Retina (tissue), 1 donor: ENCODE measurements at places on chromosomes 16 and 17.

DNA sequence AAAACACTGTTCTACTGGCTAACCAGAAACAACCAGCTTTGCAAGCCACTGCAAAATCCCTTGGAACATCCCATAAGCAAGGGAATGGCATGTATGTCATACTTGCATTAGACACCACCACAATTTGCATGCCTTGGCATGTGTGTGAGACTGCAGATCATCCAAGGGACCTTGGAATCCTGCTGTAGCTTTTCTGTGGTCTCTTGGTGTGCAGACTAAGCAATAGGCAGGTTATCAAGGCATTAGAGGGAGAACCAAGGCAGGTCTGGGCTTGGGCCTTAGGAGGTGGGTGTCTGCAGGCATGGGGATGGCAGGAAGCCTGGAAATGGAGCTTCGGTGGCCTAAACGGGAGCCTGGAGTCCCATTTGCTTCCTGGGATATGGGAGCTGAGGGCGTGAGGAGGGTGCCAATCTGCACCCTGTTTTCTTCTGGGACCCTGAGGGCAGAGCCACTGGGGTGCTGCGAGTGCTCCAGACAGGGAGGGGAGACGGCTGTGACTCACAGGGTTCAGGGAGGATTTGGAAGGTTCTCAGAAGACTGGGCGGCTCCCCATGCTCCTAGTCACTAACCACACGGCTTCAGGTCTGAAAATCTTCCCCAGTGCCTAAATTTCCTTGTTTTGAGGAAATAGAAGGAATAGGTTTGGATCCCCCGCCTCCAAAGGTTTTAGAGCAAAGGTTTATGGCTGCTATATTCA is 36.6 kb downstream of the FAM20A start:
- DNase-seq, result no peak

DNA sequence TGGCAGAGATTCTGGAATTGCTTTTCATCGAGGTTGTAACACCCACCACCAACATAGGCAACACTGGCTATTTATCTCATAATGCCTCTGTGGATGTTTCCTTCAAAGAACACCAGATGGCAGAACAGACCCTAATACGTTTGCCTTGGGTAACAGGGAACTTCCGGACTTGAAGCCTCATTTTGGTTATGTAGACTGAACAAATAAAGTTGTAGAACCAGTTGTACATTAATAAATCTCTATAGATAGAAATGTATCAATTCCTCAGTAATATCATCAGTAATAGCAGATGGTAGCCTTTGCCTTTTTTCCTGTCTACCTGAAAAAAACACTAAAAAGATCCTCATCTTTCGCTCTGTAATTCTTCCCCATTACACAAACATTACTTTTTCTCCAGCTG is 25.9 kb upstream of the APOH start:
- peak; percentile 51 for DNase-seq

DNA sequence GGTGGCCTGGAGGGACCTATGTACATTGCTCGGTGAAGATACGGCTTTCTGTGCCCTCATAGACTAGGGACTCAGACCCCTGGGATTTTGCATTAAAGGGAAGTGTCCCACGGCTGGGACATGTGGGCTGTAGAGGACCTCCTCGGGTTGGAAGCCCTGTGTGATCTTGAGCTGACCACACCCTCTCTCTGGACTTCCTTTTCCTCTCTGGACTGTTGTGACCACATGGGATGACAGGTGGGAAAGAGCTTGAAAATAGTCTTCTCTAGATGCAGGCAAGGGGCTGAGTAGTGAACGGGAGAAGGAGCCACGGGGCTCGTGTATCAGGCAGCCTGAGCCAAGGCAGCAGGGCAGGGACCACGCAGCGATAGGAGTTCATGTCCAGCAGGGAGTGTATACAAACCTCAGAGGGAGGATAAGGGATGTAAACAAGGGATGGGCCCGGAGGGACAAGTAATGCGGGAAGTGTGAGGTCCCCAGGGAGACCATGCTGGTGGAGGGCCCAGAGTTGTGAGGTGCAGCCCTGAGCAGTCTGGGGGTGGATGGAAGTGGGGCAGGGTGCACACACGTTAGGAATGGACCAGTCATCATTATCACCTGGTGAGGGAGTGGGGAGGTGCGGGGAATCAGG is 4.5 kb upstream of the SLC4A1 start:
- DNase-seq, result no peak

DNA sequence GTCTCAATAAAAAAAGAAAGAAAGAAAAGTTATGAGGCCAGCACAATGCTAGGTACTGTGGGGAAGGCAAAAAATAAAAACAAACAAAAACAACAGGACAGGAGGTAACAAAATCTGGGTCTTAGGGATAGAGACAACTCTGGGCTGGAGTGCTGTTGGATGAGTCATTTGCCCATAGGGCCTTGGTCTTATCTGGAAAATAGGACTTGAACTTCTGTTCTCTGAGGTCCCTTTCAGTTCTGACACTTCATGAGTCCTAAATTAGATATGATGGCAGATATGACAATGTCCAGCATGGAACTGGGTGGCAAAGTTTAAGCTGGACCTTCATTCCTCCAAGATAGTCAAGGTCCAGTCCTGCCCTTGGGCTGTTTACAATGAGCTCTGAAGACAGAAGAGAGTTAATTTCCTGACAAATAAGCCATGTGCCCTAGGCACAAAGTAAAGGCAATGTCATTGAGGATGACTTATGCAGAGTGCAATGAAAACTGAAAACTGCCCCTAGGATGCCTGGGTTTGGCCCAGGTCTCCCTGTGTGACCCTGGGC is 8.9 kb upstream of the HDAC5 start:
- no peak for DNase-seq

- DNase-seq, result no peak
These were observed 32.7 kb downstream of the ZNF207 start for GRCh38 chr17:32382526-32383223.

GRCh38 chr17:72872396-72872795 is 220.1 kb downstream of the SLC39A11 start:
- no peak for DNase-seq

DNA sequence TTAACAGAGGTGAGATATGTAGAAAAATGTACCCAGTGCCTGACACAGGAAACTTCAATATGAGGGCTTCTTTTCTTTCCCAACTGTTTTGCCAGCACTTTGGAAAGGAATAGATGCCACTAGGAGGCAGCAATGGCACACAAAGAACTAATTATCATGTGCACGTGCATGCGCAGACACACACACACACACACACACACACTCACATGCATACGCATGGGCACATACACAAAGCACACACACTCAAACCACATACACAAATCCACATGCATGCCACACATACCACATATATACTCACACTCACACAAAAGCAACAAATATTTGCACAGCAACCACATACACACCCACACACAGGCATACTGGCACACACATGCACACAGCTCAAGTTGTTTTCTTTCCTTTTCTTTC is 8.8 kb upstream of the CEP112 start:
- DNase-seq, result peak; percentile 72

DNA sequence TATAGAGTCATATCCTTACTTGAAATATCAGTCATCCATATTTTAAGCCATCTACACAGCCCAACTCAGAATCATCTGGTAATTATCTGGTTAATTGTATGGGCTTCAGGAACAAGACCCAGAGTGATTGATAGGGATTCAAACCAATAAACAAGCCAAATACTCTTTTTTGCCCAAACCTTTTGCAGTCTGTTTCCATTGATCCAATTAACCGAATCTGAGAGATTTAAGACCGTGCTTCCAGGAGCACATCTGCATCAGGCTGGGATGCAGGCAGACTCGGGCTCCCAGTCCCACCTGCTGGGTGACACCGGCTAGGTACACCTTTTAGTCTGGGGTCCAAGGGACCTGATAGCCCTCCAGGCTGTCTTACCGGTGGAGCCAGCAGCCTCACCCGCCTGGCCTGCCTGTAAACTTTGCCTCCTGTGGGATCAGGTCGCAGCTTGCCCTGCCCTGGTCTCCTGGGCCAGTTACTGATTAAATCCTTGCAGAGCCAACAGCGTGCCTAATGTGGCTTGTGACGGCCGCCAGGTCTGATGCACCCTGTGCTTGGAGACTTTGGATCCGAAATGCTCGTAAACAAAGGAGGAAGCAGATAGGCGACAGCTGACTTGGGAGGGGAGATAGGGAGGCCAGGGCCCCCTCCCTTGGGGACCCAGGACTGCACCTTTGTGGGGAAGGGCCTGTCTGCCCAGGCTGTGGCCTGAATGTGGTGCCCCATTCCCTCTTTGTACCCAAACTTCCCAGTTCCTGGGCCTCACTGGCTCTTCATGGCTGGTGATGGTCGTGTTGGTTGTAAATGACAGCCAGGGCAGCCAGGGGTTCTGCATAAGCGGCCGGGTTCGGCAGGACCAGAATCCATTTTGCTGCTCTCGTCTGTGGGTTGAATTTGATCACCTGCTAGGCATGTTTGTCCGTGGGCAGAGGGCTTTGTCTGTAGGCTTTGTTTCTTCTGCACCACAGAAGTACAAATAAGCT is 3.8 kb downstream of the CMIP start:
- peak; percentile 42 for DNase-seq

DNA sequence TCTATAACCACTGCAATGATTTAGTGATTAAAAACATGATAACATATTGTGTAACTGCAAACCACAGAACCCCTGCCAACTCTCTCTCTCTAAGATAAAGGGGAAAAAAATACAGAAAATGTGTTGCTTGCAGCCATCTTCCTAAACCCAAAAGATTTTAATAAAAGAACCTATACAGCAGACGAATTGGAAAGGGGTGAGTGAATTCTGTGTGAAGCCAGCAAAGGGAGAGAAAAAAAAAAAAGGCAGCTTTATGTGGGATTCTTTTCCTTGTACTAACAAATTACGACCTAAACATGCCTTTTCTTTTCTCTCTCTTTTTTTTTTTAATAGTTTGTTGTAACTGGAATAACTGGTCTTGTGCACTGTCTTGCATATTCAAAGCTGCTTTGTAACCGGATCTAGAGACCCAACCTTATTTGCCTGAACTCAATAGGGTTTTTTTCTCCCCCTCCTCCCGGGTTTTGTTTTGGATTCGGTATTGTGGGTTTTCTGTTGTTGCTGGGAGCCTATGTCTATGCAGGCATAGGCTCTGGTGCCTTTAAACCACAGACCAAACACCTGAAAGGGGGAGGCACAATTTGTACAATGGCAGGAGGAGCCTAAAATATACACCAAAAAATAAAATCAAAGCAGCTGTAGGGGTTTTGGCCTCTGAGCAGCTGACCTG is 7.0 kb upstream of the ZFHX3 start:
- DNase-seq, result peak; percentile 27

DNA sequence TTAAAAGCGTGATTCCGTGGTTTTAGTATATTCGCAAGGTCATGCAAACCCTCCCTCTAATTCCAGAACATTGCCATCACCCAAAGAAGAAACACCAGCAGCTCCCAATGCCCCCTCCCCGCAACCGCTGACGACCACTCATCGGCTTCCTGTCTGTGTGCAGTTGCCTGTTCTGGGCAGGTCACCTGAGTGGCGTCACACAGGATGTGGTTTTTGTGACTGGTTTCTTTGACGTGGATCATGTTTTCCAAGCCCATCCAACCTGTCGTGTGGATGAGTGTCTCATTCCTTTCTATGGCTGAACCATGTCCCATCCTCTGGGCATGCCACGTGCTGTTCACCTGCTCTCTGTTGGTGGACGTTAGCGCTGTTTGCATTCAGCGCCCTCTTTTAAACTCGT is 8.2 kb upstream of the ATP2C2 start:
- DNase-seq, result no peak

- DNase-seq, result no peak
These were observed 122.9 kb upstream of the CDH11 start for GRCh38 chr16:65244787-65245186.

DNA sequence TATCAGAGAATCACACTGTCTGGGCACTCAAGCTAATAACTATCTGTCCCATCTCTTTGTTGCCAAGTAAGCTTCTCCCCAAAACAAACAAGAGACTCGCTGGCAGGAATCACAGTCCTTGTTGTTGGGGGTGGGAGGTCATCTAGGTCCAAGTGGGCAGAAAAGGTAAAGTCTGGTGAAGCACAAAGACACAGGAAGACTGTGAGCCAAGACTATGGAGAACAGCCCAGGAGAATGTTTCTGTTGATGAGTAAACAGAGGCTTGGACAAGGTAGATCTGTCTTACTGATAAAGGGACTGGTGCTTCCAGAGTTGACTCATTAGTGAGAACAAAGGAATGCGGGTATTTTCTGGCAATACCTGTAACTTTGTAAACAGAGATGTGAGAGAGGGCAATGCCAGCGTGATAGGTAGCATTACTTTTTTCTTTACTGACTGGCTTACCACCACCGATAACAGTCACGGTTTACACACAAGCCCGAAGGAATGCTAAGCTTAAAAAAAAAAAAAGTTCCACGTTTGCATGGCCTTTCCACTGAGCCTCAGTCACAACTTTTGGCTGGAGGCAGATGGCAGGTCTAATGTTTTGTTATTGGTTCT is 11.5 kb upstream of the MMD start:
- no peak for DNase-seq

- peak; percentile 65 for DNase-seq
These were observed 599 bp downstream of the RNF112 start for GRCh38 chr17:19411631-19412030.

- no peak for DNase-seq
These were observed 109.4 kb downstream of the CMIP start for GRCh38 chr16:81553814-81554675.

DNA sequence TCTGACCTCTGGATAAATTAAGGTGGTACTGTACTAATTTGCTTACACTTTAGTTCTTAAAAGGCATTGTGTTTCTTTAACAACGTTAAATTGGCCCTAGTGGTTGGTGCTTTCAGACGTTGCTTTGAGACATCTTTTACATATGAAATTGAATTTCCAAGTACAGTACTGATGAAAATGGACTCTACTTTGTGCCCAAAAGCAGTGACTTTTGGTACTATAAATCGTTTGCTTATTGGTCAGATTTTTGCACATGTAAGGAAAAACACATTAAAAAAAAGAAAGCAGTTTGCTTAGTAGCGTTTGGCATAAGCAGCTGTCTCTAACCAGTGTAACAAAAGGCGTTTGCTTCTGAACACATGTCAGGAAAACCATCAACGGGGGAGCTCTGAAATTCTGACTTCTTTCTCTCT is 139.6 kb downstream of the CDK5R1 start:
- peak; percentile 44 for DNase-seq

DNA sequence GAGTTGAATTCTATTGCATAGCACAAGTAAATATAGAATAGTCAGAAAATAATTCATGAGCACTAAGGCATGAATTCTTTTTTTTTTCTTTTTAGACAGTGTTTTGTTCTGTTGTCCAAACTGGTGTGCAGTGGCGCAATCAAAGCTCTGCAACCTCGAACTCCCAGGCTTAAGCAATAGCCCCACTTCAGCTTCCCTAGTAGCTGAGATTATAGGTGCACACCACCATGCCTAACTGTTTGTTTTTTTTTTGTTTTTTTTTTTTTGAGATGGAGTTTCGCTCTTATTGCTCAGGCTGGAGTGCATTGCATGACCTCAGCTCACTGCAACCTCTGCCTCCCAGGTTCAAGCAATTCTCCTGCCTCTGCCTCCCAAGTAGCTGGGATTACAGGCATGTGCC is 16.6 kb downstream of the TUBD1 start:
- no peak for DNase-seq
